ENCODE measurements at places on chromosomes 12 and 14.

DNA sequence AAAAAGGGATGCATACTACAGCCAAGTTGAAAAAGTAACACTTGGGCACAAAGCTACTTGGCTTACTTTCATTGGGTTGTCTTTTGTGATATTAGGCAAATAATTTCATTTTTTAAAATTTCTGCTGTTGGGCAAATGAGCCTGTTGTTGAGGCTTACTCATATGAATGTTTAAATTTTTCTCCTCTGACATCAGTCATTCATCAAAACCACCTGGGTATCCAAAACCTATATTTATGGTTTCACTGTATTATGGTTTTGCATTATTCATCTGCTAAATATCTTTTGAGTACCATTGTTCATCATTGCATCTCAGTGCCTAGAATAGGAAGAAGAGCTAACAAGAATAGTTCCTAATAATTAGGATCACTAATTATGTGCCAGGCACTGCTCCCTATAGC is 28.1 kb downstream of the DYRK2 start:
- DNase-seq, result no peak

DNA sequence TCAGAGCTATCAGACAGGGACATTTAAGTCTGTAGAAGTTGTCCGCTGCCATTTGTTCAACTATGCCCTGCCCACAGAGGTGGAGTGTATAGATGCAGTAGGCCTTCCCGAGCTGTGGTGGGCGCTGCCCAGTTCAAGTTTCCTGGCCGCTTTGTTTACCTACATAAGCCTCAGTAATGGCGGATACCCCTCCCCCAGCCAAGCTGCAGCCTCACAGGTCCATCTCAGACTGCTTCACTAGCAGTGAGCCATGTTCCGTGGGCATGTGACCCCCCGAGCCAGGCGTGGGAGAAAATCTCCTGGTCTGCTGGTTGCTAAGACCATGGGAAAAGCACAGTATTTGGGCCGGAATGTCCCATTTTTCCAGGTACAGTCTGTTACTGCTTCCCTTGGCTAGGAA is 165.9 kb downstream of the MIPOL1 start:
- DNase-seq, result no peak

DNA sequence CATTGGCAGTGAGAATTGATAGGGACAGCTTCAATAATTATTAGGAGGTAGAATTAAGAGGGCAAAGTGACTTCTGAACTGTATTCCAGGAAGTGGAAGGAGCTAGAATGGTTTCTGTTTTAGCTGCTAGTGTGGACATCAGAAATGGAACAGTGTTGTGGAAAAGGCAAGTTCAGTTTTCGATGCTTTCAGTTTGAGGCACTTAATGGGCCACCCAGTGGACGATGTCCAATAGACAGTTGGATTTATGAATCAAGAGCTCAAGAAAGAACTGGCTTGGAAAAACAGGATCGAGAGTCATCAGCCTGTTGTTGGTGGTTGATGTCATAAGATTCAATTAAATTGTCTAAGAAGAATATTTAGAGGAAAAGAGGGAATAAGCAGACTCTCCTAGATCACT is 136.3 kb downstream of the DYRK2 start:
- no peak for DNase-seq

DNA sequence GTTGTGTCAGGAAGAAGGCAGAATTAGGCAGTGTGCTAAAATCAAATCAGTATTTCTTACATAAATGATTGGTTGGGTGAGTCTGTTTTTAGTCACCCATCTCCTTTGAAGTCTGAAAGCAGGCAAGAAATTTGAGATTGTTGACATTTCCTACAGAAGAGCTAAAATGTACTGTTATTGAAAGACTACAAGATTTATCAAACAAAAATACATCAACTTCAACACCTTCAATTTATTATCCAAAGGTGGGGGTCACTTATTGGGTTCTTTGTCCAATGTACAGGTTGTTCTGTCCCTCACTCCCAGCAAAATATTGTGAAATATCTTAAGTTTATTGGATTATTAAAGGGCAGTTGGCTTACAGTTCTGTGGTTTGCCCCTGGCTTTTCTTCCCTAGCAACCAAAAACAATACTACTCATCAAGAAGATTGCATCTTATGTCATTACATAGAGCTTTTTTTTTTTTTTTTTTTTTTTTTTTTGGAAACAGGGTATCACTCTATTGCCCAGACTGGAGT is 20.6 kb upstream of the PKP2 start:
- no peak for DNase-seq

DNA sequence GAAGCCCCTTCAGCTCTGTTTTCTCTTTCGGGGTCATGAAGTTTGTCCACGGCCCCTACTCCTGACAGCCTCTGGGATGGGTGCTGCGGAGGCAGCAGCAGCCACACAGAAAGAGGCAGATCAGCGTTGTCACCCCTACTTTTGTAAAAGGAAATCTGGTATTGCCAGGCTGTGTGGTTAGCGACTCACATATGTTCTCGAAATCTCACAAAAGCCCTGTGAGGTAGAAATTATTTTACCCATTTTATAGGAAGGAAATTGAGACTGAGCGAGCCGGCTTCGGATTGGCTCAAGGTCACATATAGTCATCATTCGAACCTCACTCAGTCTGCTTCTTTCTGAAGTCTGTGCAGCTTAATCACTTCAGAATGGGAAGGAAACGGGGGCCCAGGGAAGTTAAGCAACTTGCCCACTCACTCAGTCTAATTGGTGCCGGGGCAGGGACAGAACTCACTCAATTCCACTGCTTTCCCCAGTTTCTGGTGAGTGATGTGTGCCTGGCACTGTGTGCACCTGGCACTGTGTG is 1.1 kb upstream of the CKAP4 start:
- DNase-seq, result peak; percentile 27

DNA sequence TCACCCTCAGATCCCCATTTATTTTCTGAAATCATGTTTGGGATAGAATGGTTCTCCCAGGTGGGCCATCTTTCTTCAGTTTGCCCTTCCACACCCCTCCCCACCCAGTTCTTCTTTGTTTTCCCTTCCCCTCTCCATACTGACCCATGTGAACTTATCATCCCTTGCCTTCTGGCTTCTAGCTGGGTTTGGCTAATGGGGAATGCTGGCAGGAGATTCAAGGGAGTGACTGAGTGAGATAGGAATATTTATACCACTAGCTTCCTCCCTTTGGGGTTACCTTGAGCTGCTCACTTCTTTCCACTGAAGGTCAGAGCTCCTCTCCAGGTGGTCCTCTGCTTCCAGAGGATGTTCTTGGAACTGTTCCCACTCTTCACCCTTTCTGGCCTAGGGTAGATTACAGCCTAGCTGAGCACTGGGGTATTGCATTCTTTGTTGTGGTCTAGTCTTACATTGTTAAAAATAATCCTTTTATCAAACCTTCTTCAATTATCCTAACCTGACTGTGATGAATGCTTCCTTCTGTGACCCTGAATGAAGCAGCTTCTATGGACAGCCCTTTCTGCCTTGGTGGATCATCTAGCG is 88.3 kb upstream of the ATP2B1 start:
- no peak for DNase-seq

DNA sequence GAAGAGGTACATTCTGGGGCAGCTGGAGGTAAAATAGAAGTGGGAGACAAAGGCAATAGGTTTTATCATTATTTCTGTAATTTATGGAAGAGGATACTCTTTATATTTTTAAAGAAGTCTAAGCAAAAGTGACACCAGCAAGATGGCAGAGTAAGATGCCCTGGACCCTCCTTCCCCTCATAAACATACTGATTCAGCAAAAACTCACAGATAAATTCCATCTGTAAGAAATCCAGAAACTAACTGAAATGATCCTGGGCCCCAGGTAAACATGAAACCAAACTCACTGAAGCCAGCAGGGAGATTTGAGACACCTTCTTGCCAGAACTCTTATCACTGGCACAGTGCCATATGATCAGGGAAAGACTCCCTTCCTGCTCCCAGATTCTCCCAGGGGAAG is 79.9 kb downstream of the GCH1 start:
- DNase-seq, result no peak

DNA sequence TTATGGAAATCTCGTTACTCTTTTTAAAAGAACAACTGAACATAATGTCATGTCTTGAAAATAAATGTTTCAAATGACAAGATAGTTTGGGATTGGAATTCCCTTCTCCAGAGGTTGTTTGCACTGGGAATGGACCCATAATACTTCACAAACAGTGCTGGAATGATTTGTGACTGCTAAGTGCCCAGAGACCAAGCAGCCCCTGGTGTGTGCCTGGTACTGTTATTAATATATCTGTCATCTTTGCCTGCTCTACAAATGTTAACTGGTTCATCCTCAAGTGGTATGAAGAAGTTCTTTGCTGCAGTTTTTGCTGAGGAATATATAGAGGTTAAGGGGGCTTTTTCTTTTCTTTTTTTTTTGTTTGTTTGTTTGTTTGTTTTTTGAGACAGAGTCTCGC is 64.9 kb upstream of the DACT1 start:
- no peak for DNase-seq

- DNase-seq, result no peak
Observed at GRCh38 chr12:15688202-15688736, 100.9 kb downstream of the EPS8 start.

- no peak for DNase-seq
Observed at GRCh38 chr12:98154850-98155249, 360.5 kb upstream of the TMPO start.

DNA sequence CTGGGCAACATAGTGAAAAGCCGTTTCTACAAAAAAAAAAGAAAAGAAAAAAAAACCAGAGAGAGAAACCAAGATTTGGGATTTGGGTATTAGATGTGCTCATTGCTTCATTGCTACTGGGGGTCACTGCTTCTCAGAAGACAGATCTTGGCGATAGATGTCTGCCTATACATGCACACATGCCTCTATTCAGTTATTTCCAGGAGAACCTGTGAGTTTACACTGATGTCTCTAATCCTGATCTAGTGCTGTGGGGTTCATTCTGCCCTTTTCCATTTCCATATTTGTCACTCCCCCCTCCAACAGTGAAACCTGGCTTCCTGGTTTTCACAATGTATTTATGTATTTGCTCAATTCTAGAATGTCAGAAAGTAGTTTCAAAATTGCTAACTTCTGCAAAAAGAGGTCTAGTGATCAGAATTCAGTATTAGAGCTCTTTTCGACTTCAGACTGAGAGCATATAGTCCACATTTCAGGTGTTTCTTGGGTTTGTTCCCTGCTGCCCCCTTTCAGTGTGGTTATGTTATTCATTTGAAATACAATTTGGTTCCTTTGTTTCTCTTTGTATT is 111.0 kb downstream of the SLC25A47 start:
- no peak for DNase-seq

- DNase-seq, result no peak
Observed at GRCh38 chr14:59358102-59358501, 107.1 kb downstream of the GPR135 start.

GRCh38 chr14:90965765-90966164 is 94.7 kb downstream of the RPS6KA5 start:
- no peak for DNase-seq
